ENCODE measurements at places on chromosomes 6 and 20.

GRCh38 chr6:72740135-72740534, 118.3 kb downstream of the KCNQ5 start:
- no peak for DNase-seq

DNA sequence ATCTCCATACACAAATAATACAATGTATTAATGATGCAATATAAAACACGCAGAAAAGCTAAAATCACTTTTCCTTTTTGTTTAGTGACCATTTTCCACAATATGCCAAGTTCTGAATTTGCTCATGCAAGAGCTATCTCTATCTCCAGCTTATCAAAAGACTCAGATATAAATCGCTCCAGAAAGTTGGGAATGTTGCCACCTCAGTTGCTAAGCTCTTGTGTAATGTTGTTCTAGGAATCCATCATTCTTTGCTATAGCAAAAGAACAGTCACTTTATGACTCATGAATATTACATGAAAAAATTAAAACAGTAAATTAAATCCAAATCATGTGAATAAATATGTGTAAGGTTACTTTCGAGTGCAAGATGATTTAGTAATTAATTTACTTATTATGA, 8.7 kb downstream of the PLAGL1 start:
- no peak for DNase-seq

- no peak for DNase-seq
Measured at GRCh38 chr20:49823152-49823847, 10.7 kb downstream of the SLC9A8 start.

GRCh38 chr20:31698243-31698802, 24.3 kb downstream of the BCL2L1 start:
- DNase-seq, result no peak
